ENCODE measurements at places on chromosomes 16 and 17.

- DNase-seq: no peak
Measured at GRCh38 chr16:19833176-19833575, 51.5 kb downstream of the GPRC5B start.

DNA sequence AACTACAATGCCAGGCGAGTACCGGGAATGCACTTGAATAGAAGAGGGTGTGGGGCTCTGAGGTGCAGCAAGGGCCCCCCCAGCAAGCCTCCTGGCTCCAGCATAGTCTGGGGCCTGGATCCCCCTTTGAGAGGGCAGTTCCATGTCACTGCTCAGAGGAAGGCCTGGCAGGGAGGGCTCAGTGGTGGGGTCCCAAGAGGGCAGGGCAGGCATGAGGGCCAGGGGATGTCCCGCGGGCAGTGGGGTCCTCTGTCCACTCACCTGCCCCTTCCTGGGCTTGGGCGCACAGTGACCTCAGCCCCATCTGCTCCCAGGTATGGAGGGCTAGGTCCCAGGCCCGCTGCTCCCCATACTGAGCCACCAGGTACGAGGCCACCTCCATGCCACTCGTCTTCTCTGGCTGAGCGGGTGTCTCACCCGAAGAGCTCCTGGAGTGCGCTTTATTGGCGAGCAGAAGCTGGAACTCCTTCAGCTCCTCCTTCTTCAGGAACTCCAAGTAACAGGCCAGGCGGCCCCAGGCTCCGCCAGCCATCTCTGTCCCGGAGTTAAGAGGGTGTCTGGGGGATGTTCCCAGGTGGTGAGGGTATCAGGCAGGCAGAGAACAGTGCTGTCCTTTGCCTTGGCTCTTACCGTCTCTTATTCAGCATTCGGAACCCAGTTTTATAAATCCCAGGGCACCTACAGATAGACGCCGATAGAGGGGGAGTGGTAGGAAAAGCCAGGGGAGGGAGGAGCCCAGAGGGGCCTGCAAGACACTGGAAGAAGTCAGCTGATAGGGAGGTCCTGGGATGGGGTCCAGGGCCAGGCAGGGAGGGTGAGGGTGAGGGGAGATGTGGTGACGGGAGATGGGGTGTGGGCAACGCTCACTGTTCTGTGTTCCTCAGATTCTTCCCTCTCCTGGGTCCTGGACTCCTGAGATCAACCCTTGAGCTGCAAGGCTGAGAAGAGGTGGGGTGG, 605 bp downstream of the NLRP1 start:
- no peak for DNase-seq

DNA sequence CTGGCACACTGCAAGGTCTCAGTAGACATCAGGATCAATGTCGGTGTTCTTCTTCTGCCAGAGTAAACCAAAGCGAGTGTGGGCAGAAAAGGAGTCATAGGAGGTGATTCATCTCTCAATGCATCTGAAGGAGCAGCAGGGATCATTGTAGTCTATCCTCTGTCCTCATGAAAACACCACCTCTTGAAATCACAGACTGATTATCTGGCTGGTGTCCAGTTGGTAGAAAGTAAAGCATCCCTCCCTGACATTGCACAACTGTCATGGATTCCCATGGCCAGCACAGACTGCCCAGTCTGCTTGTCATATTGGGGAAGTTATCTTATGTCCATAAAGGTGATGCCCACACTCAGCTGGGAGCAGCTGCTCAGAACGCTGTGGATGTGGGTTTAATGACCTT, 74.1 kb downstream of the ABCC12 start:
- no peak for DNase-seq

- no peak for DNase-seq
Measured at GRCh38 chr16:10262377-10263132, 80.3 kb upstream of the GRIN2A start.

DNA sequence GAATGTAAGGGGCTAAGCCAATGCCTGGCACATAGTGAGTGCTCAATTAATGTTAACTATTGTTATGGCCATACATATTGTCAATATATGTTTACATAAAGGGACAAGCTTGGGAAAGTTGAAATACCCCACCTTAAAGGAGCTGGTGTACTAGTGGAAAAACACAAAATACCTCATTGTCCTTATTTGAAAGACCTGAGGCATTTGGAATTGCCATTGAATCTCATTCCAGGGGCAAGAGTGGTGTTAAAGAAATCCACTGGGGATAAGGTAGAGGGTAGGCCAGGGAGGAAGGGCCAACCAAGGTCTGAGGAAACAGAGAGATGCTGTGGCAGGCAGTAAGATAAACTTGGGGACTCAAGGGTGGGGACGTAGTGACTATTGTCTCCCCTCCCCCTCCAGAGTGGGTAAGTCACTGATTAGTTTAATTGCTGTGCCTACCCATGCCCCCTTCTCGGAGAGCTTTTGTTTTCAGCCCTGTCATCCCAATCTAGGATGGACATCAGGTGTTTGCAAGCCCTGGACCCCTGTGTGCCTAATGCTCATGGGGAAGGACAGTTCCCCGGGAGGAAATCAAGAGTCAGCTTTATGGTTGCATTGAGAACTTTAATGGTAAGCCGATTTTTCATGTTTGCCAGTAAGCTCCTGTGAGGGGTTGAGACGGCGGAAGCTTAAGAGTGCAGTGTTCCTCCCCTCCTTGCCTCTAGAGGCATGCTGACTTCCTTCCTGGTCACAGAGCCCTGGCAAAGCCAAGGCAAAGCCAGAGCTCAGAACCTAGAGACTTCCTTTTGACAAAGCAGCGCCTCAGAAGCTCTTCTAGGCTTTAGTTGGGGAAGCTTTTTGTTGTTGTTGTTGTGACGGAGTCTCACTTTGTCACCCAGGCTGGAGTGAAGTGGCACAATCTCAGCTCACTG, 2.5 kb upstream of the HEATR9 start:
- peak; percentile 13 for DNase-seq

DNA sequence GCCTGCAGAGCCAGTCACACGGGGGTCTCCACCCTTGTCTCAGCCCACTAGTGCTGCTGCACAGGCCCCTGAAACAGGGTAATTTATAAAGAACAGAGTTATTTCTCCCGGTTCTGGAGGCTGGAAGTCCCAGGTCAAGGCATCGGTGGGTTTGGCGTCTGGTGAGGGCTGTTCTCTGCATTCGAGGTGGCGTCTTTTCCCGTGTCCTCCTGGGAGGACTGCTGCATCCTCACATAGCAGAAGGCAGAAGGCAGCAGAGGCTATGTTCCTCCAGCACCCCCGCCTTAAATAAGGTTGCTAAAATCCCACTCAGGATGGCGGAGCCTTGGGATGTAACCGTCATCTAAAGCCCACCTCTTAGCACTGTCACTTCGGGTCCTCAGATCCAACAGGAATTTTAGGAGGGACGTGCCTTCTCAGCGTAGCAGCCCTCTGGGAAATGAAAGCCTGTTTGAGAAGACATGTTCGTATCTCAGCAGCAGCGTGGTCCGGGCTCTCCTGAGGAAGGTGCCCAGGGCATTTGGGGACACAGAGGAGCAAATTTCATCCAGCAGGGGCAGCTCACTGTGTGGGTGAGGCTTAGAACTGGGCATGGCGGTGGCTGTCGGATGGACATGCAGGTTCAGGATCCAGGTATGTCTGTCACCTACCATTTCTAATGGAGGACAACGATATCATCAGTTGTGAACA, 221.6 kb upstream of the CHMP6 start:
- DNase-seq: no peak

DNA sequence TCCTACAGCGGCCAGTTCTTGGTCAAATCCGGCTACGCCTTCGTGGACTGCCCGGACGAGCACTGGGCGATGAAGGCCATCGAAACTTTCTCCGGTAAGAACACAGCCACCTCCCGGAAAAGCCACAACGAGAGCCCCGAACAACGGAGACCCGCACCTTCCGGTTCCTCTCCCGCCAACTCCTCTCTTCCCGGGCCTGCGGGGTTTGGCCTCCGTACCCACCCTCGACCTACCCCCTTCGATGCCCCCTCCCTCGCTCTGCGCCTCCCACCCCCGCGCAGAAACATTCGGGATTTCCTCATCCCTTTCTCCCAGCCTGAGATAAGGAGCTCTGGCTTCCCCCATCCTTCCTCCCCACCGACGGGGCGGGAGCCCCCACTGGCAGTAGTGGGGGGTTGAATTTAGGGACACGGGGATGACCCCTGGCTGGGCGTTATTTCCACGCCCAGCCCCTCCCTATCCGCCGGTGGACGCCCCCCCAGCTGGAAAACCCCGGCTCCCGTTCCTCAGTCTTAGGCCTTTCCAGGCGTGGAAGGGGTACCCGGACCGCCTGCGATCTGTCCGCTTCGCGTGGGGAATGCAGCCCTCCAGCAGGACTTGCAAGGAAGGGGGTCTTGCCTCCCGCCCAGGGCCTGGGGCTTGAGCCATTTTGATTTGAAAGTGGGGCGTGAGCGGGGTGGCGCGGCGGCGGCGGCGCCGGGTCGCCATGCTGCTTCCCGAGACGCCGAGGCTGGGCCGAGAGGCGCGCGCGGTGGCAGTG, 822 bp downstream of the IGF2BP1 start:
- no peak for DNase-seq

DNA sequence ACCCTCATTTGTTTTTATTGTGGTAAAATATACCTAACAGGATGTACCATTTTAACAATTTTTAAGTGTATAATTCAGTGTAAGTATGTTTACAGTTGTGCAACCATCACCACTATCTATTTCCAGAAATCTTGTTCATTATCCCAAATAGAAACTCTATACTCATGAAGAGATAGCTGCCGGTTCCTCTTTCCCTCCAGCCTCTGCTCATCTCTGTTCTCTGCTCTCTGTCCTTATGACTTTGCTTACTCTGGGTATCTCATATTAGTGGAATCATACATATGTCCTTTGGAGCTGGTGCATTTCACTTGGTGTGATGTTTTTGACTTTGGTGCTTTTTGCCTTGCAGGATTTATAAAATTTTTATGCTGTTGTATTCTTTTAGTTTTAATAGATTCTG, 19.4 kb downstream of the CYLD start:
- no peak for DNase-seq

DNA sequence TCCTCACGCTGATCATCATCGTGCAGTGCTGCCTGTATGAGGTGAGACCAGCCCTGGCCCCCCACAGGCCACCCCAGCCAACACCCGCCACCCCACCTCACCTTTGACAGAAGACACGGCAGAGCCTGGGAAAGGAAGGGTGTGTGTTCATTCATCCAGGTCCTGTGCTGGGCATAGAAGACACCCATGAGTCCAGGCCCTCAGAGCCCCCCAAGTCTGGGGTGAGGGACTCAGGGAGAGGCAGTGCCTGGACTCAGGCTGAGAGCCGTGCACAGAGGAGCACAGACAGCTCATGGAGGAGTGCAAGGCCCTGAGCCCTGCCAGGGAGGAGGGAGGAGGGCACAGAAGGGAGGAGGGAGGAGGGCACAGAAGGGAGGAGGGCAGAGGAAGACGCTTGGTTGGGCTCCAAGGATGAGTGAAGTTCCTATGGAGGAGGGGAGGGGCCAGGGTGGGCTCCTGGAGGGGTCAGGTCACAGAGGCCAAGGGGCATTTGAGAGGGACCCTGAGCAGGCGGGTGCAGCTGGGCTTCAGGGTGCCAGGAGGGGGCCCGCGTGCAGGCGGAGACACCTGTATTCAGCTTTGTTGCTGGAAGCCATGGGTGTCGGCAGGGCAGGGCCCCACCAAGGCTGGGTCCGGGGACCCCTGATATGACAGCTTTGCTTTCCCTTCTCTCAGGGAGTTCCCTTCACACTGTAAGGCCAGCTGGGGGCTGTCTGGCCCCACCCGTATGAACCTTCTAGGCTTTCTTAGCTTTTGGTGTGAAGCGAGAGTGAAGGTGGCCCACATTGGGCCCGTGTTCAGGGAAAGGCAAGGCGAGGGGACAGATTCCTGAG, 11.4 kb downstream of the TAX1BP3 start:
- no peak for DNase-seq

DNA sequence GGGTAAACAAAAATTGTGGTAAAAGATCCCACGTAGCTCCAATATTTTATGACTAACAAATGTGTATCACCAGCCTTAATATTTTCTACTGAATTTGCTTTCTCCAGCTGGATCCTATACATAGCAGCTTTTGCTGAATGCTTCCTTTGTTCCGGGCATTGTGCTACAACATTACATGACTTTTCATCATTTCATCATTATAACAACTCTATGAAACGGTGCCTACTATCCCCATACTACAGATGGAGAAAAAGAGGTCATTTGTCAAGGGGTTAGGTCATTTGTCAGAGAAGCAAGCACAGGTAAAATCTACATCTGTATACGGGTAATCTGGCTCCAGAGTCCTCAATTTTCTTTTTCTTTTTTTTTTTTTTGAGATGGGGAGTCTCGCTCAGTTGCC, 74.3 kb downstream of the KANSL1 start:
- no peak for DNase-seq

GRCh38 chr17:74527756-74528155, 3.5 kb downstream of the CD300LB start:
- no peak for DNase-seq

DNA sequence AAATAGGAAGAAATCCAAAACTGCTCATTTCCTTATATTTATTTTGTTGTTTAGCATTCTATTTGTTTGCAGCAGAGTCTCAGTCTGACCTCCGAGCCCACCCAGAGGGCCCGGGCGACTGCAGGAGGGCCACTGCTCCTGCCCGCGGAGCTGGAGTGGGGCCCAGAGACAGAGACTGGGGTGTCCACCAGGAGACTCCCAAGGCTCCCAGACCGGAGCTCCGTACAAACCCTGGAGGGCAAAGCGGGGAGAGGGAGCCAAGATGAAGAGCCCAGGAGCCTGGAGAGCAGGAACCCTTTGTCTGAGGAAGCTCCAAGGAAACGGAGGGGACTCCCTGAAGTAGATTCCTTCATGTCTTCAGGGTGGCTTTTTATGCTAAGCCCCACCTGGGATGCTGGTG, 57.9 kb downstream of the AXIN2 start:
- DNase-seq: no peak

- no peak for DNase-seq
Measured at GRCh38 chr17:48717367-48718226, 4.7 kb downstream of the PRAC1 start.

Measured in DND-41 (cell line).